ENCODE measurements at places on chromosomes 1 and 21. TPM values are rescaled to one million over a fixed set of nuclear protein-coding genes. Genes with fewer than 3 reads are reported as not detected.

DNA sequence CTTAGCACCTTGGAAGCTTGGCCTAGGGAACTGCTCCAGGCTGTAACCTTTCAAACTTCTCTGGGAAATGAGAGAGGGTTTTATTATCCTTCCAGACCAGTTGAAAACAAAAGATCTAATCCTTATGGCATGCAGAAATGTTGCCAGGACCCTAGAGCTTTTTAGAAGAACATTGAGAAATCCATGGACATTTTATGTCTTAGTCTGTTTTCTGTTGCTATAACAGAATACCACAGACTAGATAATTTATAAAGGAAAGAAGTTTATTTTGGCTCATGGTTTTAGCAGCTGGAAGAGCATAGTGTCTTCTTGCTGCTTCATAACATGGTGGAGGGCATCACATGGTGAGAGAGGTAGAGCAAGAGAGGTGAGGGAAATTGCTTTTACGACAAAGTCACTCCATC lies 25.8 kb downstream of the OSBPL9 start:
- no peak for DNase-seq

Gene AHDC1
- total RNA-seq = 17.0 TPM

Gene INAVA
- total RNA-seq = 123 TPM

DNA sequence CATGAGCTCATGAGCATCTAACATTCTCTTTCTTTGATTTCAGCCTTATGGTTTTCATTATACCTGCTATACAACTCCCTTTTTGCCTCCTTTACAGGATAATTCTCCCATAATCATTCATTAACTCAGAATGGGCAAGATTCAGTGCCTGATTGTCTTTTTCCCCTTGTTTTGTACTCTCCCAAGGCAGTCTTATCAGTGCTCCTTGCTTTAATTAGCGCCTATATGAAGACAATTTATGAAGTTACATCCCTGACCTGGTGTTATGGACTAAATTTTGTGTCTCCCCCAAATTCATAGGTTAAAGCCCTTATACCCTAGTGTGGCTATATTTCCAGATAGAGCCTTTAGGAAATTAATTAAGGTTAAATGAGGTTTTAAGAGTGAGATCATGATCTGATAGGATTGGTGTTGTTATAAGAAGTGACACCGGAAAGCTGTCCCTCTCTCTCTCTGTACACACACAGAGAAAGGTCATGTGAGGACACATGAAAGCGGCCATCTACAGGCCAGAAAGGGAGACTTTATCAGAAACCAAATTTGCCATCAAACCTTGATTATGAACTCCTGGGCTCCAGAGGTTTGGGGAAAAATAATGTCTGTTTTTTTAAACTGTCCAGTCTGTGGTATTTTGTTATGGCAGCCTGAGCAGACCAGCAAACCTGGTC lies 185.8 kb upstream of the CHODL start:
- no peak for DNase-seq

DNA sequence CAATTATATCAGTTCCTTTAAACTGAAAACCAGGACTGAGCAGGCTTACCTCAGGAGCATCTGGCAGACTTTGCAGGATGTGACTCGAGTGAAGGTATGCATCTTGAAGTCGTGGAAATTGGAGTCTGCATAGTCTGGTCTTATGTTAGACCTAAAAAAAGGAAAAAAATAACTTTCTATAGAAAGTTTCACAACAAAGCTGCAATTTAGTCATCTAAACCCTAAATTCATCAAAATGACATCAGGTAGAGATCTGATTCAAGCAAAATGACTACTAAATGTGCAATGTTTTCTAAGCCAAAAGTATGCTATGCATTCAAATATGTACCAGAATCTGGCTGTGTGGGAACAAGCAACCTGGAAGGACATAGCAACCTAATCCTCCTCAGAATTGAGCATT lies 260.1 kb downstream of the VAV3 start:
- DNase-seq = no peak

Data from Caco-2 (cell line).